ENCODE measurements at places on chromosomes 7 and 10.

DNA sequence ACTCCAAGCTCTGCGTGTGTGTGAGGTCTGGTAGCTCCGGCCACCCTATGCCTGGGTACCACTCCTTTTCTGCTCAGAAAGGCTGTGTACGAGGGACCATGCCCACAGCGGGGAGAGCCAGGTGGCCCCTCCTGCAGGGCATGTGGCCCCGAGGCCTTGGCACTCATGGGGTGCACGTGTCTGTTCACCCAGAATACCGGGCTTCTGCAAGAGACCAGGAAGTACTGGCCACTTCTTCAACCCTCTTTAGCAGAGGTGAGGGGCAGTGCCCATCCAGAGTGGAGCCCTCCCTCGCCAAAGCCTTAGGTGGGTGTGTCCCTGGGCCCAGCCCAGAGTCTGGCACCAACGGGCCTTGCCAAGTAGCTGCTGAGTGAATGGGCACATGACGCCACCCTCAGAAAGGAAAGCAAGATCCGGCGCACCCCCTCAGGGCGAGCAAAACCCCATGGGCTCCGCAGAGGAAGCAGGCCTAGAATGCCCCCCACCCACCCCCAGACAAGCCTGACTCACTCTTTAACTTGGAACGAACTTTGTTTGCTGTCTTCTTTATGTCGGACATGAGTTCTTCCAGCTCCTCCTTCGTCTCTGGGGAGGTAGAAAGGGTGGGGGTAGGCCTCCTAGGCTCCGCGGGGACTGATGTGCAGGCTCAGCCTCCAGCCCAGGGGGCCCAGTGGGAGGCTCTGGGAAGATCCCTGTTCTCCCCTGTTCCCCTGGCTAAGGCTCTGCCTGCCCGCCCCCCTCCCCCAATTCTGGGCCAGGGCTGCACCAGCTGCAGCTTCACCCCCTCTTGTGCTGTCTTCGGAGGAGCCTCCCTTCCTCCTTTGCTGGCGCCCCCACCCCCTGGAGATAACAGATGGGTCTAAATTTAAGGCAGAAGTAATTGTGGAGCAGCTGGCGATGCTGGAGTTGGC lies 14.6 kb downstream of the STX1A start:
- H3K4me1 ChIP-seq, result peaks cover 16% of the 10 kb centered on the region
- H3K36me3 ChIP-seq, result no peaks in the 10 kb centered on the region
- DNase-seq, result no peak
- peaks cover 8% of the 10 kb centered on the region for H3K27me3 ChIP-seq
- no peak overlapping the region for H3K27ac ChIP-seq

DNA sequence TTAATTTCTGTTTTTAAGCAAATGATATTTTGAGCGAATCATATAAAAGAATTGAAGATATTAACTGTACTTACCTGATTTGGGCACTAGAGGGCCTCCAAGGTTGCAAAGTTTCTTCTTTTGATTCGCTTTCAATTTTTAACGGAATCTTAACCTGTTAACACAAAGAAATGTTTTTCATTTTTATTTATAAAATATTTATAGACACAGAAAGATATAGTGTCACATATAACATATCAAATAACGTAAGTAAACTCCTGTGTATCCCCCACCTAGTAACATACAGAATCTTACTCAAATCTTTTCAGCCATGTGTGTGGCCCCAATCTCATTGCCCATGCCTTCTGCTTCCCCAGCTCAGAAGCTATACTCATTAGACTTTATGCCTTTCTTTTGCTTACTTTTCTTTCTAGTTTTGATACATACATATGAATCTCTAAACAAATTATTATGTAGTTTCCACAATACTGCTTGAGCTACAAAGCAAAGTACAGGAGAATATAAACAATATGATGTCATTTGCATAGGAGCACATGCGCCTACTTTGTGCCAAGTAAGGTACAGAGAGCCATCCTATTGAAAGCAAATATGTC lies 49.5 kb upstream of the ZPBP start:
- no peaks in the 10 kb centered on the region for H3K27me3 ChIP-seq
- peak overlapping the region; percentile 86 for H3K27ac ChIP-seq
- peak overlapping the region; percentile 72 for H3K4me3 ChIP-seq
- DNase-seq, result no peak

GRCh38 chr10:96268341-96268909 lies 2.9 kb downstream of the BLNK start:
- peak overlapping the region; percentile 91 for H3K4me3 ChIP-seq
- H3K27me3 ChIP-seq, result no peaks in the 10 kb centered on the region
- peaks cover 81% of the 10 kb centered on the region for H3K4me1 ChIP-seq
- peak overlapping the region; percentile 98 for H3K27ac ChIP-seq
- peaks cover 72% of the 10 kb centered on the region for H3K36me3 ChIP-seq

GRCh38 chr7:107077699-107078516 lies 33.4 kb downstream of the PRKAR2B start:
- no peaks in the 10 kb centered on the region for H3K36me3 ChIP-seq
- H3K27ac ChIP-seq, result no peak overlapping the region
- H3K4me1 ChIP-seq, result no peaks in the 10 kb centered on the region
- H3K4me3 ChIP-seq, result no peak overlapping the region
- H3K27me3 ChIP-seq, result no peaks in the 10 kb centered on the region
- no peak for DNase-seq

GRCh38 chr7:112005205-112005775 lies 200.9 kb downstream of the DOCK4 start:
- no peaks in the 10 kb centered on the region for H3K27me3 ChIP-seq
- no peaks in the 10 kb centered on the region for H3K36me3 ChIP-seq
- no peak overlapping the region for H3K4me3 ChIP-seq
- DNase-seq, result no peak
- no peaks in the 10 kb centered on the region for H3K4me1 ChIP-seq

GRCh38 chr10:128013626-128014025 lies 106.7 kb downstream of the PTPRE start:
- H3K4me3 ChIP-seq, result no peak overlapping the region
- peaks cover 23% of the 10 kb centered on the region for H3K27me3 ChIP-seq
- H3K36me3 ChIP-seq, result no peaks in the 10 kb centered on the region
- no peak overlapping the region for H3K27ac ChIP-seq
- H3K4me1 ChIP-seq, result peaks cover 11% of the 10 kb centered on the region
- DNase-seq, result no peak

- H3K27me3 ChIP-seq, result no peaks in the 10 kb centered on the region
- no peaks in the 10 kb centered on the region for H3K36me3 ChIP-seq
- H3K4me3 ChIP-seq, result no peak overlapping the region
- no peak overlapping the region for H3K27ac ChIP-seq
Measured at GRCh38 chr7:12257582-12257981, 46.5 kb downstream of the TMEM106B start.

- no peaks in the 10 kb centered on the region for H3K27me3 ChIP-seq
- no peak overlapping the region for H3K4me3 ChIP-seq
- no peak for DNase-seq
- H3K27ac ChIP-seq, result no peak overlapping the region
Measured at GRCh38 chr10:124032087-124032935, 61.1 kb downstream of the CHST15 start.

DNA sequence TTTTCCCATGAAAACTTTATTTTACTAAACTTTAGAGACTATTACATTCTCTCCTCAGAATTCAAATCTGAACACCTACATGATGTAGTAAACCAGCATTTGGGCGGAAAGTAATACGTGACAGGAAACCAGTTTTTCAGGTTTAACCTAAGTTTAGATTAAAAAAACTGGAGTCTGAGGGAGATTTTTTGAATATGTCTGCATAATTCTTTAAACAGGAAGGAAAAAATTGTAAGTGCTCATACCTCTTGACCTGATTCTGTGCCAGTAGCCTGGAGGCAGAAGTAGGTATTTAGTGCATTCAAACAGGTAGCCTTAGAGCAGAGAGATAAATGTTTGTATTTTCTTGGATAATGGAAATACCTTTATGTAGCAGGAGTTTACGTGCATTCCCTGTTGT lies 224.3 kb downstream of the MDFIC start:
- no peak overlapping the region for H3K27ac ChIP-seq
- H3K4me3 ChIP-seq, result no peak overlapping the region
- no peaks in the 10 kb centered on the region for H3K36me3 ChIP-seq
- no peaks in the 10 kb centered on the region for H3K27me3 ChIP-seq

- peak overlapping the region; percentile 6 for H3K27ac ChIP-seq
- H3K4me3 ChIP-seq, result peak overlapping the region; percentile 83
- DNase-seq, result peak; percentile 15
- peaks cover 21% of the 10 kb centered on the region for H3K4me1 ChIP-seq
- peaks cover 22% of the 10 kb centered on the region for H3K27me3 ChIP-seq
Measured at GRCh38 chr7:85185424-85186082, 1.3 kb downstream of the SEMA3D start.

DNA sequence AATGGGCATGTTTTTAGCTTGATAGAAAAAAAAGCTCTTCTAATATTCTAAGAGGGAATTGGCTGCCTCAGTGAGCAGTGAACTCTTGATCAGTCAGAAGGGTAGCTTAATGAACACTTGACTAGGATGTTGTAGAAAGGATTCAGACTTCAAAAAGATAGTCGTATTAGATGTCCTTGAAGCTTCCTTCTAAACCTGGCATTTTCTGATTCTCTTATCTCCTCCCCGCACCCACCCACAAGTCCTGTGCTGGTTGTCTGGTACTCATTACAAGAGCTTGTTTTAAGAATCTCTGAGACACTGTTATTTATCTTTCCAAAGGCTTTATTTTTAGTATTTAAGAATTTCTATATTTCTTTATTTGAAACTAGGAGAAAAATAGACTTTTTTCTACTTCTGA lies 7.4 kb upstream of the SMIM30 start:
- peaks cover 2% of the 10 kb centered on the region for H3K4me1 ChIP-seq
- no peak overlapping the region for H3K4me3 ChIP-seq
- no peak for DNase-seq
- H3K27me3 ChIP-seq, result no peaks in the 10 kb centered on the region

- no peaks in the 10 kb centered on the region for H3K36me3 ChIP-seq
- no peaks in the 10 kb centered on the region for H3K4me1 ChIP-seq
- H3K27me3 ChIP-seq, result peaks cover 16% of the 10 kb centered on the region
- no peak overlapping the region for H3K27ac ChIP-seq
Measured at GRCh38 chr10:71419002-71419540, 22.4 kb downstream of the CDH23 start.

DNA sequence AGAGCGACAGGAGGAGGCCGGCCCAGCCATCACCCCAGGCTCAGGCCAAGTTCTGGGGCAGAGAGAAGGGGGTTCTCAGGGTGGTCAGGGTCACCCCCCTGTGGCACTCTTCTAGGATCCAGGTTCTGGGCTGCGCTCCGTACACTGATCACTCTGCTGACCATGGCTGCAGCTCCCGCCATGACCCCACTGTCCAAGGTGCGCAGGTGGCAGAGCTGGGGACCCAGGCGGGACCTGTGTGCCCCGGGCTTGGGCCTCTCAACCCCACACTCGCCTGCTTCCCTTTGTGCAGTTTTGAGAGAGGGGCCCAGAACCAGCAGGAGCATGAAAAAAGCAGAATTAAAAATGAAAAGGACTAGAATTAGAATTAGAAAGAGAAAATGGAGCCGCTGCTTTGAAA lies 227.1 kb downstream of the FANK1 start:
- H3K27ac ChIP-seq, result no peak overlapping the region
- no peaks in the 10 kb centered on the region for H3K4me1 ChIP-seq
- no peak for DNase-seq
- no peaks in the 10 kb centered on the region for H3K36me3 ChIP-seq

DNA sequence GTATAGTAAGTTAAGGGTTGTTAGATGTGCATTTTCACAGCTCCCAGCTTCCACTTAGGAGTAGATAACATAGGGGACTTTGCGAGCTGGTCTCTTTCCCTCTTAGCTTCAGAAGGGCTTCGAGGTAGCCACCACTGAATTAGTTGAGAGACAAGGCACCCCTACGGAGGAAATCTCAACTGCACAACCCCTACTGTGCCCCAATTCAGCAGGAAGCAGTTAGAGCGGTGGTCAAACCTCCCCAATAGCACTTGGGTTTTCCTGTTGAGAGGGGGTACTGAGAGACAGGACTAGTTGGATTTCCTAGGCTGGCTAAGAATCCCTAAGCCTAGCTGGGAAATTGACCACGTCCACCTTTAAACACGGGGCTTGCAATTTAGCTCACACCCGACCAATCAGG lies 1.1 kb upstream of the HERPUD2 start:
- peak overlapping the region; percentile 92 for H3K27ac ChIP-seq
- DNase-seq, result no peak
- H3K27me3 ChIP-seq, result no peaks in the 10 kb centered on the region
- peaks cover 16% of the 10 kb centered on the region for H3K36me3 ChIP-seq
- peak overlapping the region; percentile 95 for H3K4me3 ChIP-seq
- H3K4me1 ChIP-seq, result peaks cover 52% of the 10 kb centered on the region

- H3K27me3 ChIP-seq, result no peaks in the 10 kb centered on the region
- no peak for DNase-seq
- H3K4me3 ChIP-seq, result no peak overlapping the region
- no peak overlapping the region for H3K27ac ChIP-seq
- no peaks in the 10 kb centered on the region for H3K36me3 ChIP-seq
Measured at GRCh38 chr10:126065751-126066377, 169.5 kb downstream of the FANK1 start.

DNA sequence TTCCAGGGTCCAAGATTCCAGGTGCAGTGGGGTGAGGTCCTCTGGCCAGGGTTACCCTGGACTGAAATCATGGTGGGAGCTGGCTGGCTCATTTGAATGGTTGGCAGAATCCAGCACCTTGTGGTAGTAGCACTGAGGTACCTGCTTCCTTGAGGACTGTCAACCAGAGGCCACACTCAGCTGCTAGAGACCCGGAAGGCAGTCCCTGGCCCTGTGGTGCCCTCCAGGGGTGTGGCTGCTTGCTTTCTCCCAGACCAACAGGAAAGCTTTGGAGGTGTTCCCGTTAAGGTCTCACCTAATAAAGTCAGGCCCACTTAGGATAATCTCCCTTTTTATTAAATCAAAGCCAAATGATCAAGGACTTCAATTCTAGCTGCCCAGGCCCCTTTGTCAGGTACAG lies 107.7 kb upstream of the GDF10 start:
- no peak for DNase-seq
- H3K4me1 ChIP-seq, result no peaks in the 10 kb centered on the region
- no peak overlapping the region for H3K4me3 ChIP-seq
- H3K36me3 ChIP-seq, result no peaks in the 10 kb centered on the region

- no peaks in the 10 kb centered on the region for H3K36me3 ChIP-seq
- DNase-seq, result no peak
- no peak overlapping the region for H3K27ac ChIP-seq
Measured at GRCh38 chr7:10860516-10860915, 113.2 kb upstream of the PHF14 start.

GRCh38 chr7:12220389-12221046 lies 9.4 kb downstream of the TMEM106B start:
- H3K36me3 ChIP-seq, result peaks cover 58% of the 10 kb centered on the region
- no peak overlapping the region for H3K27ac ChIP-seq
- no peak overlapping the region for H3K4me3 ChIP-seq
- no peak for DNase-seq
- no peaks in the 10 kb centered on the region for H3K27me3 ChIP-seq
- H3K4me1 ChIP-seq, result peaks cover 22% of the 10 kb centered on the region

GRCh38 chr7:7802531-7802930 lies 84.1 kb upstream of the RPA3 start:
- DNase-seq, result no peak
- no peak overlapping the region for H3K27ac ChIP-seq
- no peak overlapping the region for H3K4me3 ChIP-seq
- H3K27me3 ChIP-seq, result no peaks in the 10 kb centered on the region
- H3K4me1 ChIP-seq, result peaks cover 9% of the 10 kb centered on the region
- peaks cover 4% of the 10 kb centered on the region for H3K36me3 ChIP-seq

DNA sequence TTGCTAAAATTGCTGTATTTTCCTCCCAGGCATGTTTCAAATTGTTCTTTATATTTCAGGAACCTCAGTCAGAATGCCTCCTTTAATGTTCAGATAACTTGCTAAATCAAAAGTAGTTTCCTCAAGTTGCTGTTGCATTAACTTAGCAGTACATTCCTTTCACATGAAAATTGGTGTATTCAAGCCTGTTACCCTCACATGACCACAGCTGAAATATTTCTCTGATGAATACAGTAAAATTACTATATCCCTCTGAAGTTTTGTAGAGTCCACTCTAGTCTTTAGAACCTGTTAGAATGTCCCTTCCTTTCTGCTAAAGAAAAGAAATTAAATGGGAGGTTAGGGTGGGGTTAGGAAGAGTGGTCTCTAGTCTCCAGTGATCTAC lies 24.5 kb upstream of the C1GALT1 start:
- DNase-seq, result no peak
- H3K27ac ChIP-seq, result peak overlapping the region; percentile 95
- peak overlapping the region; percentile 88 for H3K4me3 ChIP-seq
- H3K36me3 ChIP-seq, result peaks cover 7% of the 10 kb centered on the region
- H3K4me1 ChIP-seq, result peaks cover 55% of the 10 kb centered on the region

Data from activated B cell treated with CpG ODN at 0.5 μM for 24 hours (primary cell).